ENCODE measurements at places on chromosomes 5 and 9.

DNA sequence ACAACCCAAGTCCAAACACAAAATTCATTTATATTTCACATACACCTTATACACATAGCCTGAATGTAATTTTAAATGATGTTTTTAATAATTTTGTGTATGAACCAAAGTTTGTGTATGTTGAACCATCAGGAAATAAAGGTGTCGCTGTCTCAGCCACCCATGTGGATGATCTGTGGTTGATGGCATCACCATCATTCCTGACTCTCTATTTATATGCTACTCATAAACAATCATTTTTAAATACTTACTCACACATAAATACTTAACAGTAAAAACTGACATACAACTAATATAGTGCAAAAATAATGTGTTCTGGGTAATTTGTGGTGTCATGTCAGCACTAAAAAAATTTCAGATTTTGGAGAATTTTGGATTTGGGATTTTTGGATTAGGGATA is 38.4 kb downstream of the SMC5 start:
- DNase-seq = no peak

GRCh38 chr9:98359569-98359968 is 104.1 kb upstream of the TBC1D2 start:
- DNase-seq = no peak

- DNase-seq = no peak
Measured at GRCh38 chr5:78569441-78569840, 79.1 kb downstream of the LHFPL2 start.

- DNase-seq = no peak
Measured at GRCh38 chr5:55136521-55136920, 23.4 kb upstream of the GPX8 start.

- no peak for DNase-seq
Measured at GRCh38 chr5:154945695-154946301, 4.9 kb downstream of the MRPL22 start.

GRCh38 chr9:87678650-87679355 is 47.1 kb upstream of the CTSL start:
- DNase-seq = no peak

DNA sequence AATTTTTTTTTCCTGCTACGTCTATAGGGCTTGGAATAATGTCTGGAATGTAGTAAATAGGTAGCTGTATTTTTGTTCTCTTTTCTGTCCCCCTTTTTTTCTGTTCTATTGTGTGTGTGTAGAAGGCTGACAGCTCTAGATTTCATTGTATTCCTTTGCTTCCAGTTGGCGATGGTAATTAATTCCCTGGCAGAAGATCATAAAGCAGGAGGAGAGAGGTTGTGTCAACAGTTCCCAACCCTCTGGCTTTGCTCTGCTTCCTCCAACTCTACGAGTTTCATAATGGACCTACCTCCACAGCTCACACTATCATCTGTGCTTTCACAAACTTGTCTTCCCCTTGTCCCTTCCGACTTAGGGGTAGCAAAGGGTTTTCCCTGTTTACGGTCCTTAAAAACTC is 117.9 kb upstream of the CDH18 start:
- no peak for DNase-seq

DNA sequence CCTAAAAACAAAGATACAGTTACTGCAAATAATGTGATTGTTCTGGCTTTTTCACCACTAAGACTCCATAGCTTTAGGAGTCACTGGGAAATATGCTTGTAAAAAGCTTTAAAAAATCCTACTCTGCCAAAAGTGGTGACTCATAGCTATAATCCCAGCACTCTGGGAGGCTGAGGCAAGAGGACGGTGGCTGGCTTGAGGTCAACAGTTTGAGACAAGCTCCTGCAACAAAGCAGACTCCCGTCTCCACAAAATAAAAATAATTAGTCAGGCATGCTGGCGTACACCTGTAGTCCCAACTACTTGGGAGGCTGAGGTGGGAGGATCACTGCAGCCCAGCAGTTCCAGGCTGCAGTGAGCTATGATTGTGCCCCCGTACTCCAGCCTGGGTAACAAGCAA is 406.4 kb downstream of the HTR1A start:
- DNase-seq = no peak

DNA sequence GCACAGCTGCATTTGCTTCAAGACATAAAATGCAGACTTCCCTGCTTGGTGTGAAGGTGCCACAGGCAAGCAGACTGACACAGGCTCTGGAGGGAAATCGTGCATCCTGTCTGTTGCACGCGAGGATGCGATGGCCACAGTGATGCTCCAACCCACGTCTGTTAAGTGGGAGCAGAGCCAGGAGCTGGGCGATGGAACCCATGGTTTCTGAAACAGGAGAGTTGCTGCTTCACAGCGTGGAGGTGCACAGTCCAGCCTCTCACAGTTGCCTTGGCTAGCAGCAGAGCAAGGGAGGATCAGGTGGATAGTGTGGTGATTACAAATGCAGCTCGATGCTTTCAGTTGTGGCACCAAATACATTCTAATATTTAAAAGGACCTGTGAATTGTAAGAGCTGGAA is 108.8 kb downstream of the TENT4A start:
- DNase-seq = no peak

DNA sequence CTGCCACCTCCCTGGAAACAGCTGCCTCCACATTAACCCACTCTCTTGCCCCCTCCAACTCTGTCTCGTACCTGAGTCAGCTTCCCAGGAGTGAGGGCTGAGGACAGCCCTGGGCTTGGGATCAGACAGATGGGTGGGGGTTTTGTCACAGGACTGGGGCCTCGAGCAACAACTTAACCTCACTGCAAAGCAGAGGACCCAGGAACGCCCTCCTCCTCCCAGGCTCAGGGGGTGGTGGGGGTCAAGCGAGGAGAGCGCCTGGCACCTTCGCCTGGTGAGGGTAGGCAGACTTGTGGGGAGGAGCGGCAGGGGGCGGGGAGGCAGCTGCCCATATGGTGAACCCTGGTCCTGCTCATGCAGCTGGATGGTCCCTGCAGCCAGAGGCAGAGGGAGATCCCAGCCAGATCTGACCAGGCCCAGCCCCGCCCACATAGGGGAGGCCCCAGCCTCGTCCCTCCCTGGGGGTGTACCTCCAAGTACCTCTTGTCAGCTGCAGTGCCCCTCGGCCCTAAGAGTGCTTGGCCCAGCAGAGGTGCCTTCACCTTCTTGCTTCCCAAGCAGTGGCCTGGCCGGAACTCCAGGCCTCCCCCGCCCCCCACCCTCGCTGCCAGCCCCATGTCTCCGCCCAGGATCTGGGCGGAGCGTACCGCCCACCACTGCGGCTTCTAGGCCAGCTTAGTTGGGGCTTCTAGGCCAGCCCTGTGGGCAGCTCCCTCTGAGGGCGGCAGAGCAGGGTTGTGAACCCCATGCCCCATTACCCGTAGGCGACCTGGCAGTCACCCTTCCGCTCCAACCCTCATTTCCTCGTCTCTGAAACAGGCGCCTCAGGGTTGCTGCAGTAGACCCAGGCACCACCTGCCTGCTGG is at the start of gene SARDH:
Gene SARDH (minus strand): TSS at position 579 of the 866 bp plus-strand sequence. CDS start 4,179 bp downstream, outside the sequence.
- no peak for DNase-seq

DNA sequence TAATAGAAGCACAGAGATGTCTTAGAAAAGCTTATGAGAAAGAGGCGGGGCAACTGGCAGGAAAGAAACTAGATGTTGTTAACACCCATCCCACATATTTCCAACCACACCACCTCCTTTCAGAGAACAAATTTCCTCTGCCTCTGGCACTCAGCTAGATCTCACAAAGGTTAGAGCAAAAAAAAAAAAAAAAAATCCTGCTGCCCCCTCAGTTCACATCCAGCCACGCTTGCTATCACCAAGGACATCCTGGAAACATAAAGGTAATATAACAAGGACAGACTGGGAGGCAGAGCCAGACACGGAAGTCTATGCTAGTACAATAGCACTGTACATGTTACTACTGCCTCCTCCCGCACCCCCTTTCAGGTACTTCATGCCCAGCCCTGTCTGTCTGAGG is 238.0 kb upstream of the PTGER4 start:
- peak; percentile 17 for DNase-seq

Measured in stimulated activated CD8-positive, alpha-beta memory T cell treated with anti-CD3 and anti-CD28 coated beads, Interleukin-7, amount 100 ng/mL, for 1 hour (primary cell).